ENCODE measurements at places on chromosomes 13 and 19. TPM values are rescaled to one million over a fixed set of nuclear protein-coding genes. Genes with fewer than 3 reads are reported as not detected.

DNA sequence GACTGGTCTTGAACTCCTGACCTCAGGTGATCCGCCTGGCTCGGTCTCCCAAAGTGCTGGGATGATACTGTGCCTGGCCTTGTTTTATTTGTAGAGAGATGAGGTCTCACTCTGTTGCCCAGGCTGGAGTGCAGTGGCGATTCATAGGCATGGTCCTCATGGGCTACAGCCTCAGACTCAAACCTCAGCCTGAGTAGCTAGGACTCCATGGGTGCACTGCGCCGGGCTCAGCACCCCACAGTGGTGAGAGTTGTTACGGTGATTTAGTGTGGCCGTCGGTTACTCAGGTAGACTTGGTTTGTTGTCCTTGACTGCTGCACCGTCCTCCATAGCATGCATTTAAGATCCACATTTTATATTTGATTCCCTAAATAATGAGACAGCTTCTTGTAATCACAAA lies 80.7 kb downstream of the SLC6A16 start:
- peaks cover 5% of the 10 kb centered on the region for H3K27me3 ChIP-seq
- DNase-seq = no peak
- no peaks in the 10 kb centered on the region for H3K36me3 ChIP-seq
- no peak overlapping the region for H3K27ac ChIP-seq
- no peak overlapping the region for H3K4me3 ChIP-seq

B3GNT3 gene
- total RNA-seq = not detected

DNA sequence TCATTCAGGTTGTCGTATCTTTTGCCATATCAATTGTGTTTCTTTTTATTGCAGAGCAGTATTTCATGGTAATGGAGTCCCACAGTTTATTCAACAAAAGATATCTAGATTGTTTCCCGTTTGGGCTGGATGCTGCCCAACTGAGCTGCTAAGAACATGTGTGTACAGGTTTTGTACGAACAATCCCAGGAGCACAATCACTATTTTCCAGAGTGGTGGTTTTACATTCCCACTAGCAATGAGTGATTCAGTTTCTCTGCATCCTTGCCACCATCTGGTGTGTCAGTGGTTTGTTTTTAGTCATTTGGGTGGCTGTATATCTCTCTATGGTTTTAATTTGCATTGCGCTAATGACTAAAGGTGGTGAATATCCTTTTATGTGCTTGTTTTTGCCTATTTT lies 52.7 kb upstream of the ZDHHC20 start:
- no peaks in the 10 kb centered on the region for H3K27me3 ChIP-seq
- H3K4me1 ChIP-seq = no peaks in the 10 kb centered on the region
- no peak overlapping the region for H3K4me3 ChIP-seq
- H3K27ac ChIP-seq = no peak overlapping the region

DNA sequence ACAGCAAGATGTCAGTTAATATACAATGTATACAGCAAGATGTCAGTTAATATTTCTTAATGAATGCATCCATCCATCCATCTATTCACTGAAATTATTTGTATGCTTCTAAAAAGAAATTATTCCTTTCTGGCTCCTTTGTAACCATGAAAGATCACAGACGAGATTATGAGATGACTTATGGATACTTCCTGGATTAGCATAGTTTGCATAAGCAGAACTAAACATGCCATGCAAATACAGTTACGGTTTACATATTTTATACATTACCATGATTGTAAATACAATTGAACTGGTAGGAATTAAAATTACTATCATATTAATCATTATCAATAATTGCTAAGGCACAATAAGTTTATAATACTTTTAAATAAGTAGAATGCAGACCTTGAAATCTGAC lies 32.7 kb downstream of the NALCN start:
- H3K27ac ChIP-seq = no peak overlapping the region
- no peak overlapping the region for H3K4me3 ChIP-seq
- no peaks in the 10 kb centered on the region for H3K27me3 ChIP-seq
- no peak for DNase-seq
- no peaks in the 10 kb centered on the region for H3K4me1 ChIP-seq
- H3K36me3 ChIP-seq = no peaks in the 10 kb centered on the region

GRCh38 chr13:51849145-51850101 lies 4.4 kb upstream of the TMEM272 start:
- no peak overlapping the region for H3K4me3 ChIP-seq
- no peak overlapping the region for H3K27ac ChIP-seq
- peak; percentile 55 for DNase-seq
- peaks cover 12% of the 10 kb centered on the region for H3K4me1 ChIP-seq

CDX2 gene
- not detected for total RNA-seq

DNA sequence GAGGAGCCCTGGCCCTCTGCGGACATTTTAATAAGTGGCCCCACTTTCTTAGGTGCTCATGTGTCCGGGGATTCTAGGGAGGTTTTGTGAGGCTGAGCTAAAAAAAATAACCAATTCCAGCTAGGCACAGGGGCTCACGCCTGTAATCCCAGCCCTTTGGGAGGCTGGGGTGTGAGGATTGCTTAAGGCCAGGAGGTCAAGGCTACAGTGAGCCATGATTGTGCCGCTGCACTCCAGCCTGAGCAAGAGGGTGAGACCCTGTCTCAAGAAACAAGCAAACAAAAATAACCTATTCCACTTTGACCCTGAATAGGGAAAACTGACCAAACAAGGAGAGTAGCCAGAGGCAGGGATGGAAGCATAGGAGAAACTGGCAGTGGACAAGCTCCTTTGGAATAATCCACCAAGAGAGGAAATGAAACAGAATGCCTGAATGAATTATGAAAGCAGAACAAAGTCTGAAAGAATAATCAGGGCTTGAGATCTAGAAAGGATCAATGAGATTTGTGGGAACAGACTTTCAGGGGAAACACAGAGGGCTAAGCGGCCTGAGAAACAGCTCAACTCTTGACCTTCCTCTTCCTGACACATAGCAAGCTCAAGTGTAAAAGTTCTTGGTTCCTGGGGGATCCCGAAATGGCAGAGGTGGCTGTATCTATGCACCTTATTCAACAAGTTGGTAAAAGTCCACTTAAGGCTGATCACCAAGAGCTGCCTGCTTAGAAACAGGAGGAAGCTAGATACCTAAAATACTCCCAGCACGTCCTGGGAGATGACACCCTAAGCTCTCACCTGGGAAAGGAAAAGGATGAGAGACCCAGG lies 30.1 kb upstream of the FFAR2 start:
- peaks cover 43% of the 10 kb centered on the region for H3K27me3 ChIP-seq
- H3K4me1 ChIP-seq = no peaks in the 10 kb centered on the region
- H3K36me3 ChIP-seq = no peaks in the 10 kb centered on the region
- DNase-seq = no peak

- peaks cover 2% of the 10 kb centered on the region for H3K36me3 ChIP-seq
- DNase-seq = no peak
- H3K27me3 ChIP-seq = no peaks in the 10 kb centered on the region
- no peak overlapping the region for H3K4me3 ChIP-seq
- H3K27ac ChIP-seq = no peak overlapping the region
Measured at GRCh38 chr19:958967-959855, 24.9 kb upstream of the WDR18 start.

GRCh38 chr19:5447700-5448311 lies 7.4 kb upstream of the ZNRF4 start:
- no peaks in the 10 kb centered on the region for H3K36me3 ChIP-seq
- no peak overlapping the region for H3K27ac ChIP-seq
- no peak overlapping the region for H3K4me3 ChIP-seq

DNA sequence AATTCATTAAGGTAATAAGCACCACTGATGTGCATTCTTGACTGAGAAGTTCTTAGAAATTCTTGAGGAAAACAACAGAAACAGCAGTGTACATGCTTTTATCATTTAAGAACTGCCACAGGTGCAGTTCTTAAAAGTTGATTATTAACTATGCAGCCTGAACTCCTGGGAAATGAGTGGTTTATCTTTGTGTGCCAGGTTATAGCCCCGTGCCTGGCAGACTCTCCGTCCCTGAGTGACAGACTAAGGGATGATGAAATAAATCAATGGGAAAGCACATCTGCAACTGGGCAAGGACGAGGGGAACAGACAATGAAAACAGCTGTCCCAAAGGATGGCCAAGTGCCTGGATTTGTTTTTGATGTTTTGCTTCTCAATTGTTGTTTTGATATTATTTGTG lies 84.4 kb upstream of the SPATA13 start:
- no peak overlapping the region for H3K27ac ChIP-seq
- DNase-seq = no peak
- H3K27me3 ChIP-seq = no peaks in the 10 kb centered on the region
- peaks cover 9% of the 10 kb centered on the region for H3K4me1 ChIP-seq
- peak overlapping the region; percentile 66 for H3K4me3 ChIP-seq

DNA sequence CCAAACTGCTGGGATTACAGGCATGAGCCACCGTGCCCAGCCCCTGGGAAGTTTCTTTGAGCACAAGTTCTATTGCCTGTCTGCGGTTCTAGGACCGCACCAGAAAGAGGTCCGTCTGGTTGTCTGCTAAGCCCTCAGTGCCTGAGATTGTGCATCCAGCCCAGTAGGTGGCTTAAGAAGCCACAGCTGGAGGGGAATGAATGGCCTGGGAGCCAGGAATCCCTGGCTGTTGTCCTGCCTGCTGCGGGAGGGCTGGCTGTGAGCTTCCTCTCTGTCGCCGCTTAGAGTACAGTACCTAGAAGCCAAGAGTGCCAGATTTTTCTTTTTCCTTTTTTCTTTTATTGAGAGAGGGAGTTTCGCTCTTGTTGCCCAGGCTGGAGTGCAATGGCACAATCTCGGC lies 4.2 kb upstream of the TYK2 start:
- no peaks in the 10 kb centered on the region for H3K27me3 ChIP-seq
- H3K4me1 ChIP-seq = peaks cover 14% of the 10 kb centered on the region
- no peak overlapping the region for H3K4me3 ChIP-seq

KDELR1 gene
- 75.8 TPM for total RNA-seq

SHD gene
- not detected for total RNA-seq

INSL3 gene
- total RNA-seq = 1.6 TPM

DNA sequence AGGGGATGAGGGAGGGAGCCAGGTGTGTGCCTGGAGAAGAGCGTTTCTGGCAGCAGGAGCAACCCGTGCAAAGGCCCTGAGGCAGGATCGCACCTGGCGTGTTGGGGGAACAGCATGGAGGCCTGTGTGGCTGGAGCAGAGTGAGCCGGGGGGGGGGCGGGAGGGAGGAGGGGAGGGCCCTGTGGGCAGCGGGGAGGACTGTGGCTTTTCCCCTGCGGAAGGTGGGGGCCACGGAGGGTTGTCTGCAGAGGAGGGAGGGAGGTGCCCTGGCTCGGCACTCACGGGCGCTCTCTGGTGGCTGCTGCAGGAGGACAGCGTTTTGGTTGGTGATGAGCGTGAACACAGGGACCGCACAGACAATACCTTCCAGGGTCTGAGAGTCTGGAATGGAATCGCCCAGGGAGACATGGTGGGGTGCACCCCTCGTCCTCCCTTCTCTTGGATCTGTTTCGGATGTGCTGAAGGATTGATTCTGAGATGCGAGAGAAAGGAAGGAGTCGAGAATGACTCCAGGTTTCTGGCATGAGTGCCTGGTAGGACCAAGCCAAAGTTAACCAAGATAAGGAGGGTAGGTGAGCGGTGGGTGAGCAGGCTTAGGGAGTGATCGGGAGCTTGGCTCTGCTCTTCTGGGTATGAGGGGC lies 6.5 kb downstream of the RAB11B start:
- peak overlapping the region; percentile 80 for H3K27ac ChIP-seq
- peaks cover 4% of the 10 kb centered on the region for H3K36me3 ChIP-seq
- no peak overlapping the region for H3K4me3 ChIP-seq
- H3K4me1 ChIP-seq = peaks cover 26% of the 10 kb centered on the region
- peak; percentile 89 for DNase-seq

XPO4 gene
- total RNA-seq = 18.9 TPM

All from activated naive CD8-positive, alpha-beta T cell treated with anti-CD3 and anti-CD28 coated beads, Interleukin-2, amount 10 ng/mL, durations not matched to agents 7 days and 5 days (primary cell).